AG09309 (cell line): ENCODE measurements at places on chromosomes 12 and 14.
A peak's percentile ranks its signal among the peaks of the same experiment; 100 is the strongest.

DNA sequence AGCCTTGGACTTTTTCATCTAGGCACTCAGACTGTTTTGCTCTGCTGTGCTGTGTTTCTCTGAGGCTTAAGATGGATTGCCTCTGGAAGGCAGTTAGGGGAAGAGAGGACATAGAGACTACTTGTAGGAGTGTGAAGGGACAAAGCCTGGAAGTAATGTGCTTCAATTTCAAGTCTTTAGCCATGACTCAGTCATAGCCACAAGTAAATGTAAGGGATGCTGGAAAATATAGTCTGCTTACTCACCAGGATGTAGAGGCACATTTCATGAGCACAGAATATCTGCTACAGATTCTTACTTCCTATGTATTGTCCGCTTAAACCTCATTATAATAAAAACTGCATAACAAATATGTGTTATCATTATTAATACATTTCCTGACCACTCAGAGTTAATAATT is 794.3 kb upstream of the NOVA1 start:
- DNase-seq = no peak

DNA sequence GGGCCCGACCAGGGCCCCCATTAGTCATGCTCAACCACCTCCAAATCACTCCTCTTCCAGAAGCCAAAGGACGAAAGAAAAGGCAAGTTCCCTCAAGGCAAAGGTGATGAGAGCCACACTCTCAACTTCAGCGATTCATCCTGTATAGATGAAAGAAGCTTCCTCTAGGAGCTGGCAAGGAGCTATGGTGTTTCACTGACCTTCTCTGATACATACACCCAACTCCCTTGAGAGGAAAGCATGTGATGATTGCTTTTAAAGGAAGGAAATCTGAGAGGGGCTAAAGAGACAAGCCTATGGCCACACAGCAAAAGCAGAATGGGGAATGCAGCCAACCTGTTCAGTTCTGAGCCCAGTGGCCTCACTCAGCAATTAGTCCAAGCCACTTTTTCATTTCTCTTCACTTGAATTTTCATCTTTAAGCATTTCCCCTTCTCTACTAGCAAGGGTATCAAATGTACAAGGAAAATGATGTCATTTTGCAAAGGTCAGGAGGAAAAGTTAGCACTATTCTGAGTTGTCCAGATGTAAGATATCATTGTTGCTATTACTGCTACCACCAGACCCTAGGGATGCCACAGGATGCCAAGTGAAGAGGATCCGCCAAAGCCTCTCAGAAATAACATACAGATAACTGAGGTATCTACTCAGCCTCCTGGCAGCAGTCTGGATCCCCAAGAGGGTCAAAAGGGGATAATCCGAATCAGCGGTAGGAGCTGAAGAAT is 82.5 kb downstream of the MAP3K9 start:
- DNase-seq = no peak

- DNase-seq = no peak
Measured at GRCh38 chr14:31388687-31389413, 31.5 kb downstream of the HEATR5A start.

GRCh38 chr12:182381-182892 is 31.5 kb downstream of the SLC6A12 start:
- DNase-seq = no peak

GRCh38 chr12:12482959-12483358 is 79.7 kb downstream of the DUSP16 start:
- DNase-seq = no peak

GRCh38 chr12:88235183-88235833 is 93.2 kb downstream of the TMTC3 start:
- DNase-seq = no peak

GRCh38 chr12:63940310-63941005 is 96.0 kb downstream of the SRGAP1 start:
- no peak for DNase-seq

DNA sequence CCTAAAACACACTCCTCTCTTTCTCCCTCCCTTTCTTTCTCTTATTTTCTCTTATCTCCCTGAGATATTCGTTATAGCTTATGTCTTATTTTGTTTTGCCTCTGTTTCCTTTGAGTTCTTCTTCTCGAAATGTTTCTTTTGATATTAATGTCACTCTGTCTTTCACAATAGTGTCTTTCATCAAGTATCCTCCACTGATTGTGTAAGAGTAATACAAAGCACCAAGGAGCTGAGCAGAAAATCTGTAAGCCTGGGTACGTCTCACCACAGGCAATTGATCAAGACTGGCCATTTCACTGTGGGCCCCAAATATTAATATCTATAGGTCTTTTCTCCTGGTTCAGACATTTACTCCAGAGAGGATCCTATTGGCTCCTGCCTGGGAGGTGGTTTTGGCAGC is 4.8 kb upstream of the LYZ start:
- DNase-seq = no peak

- DNase-seq = peak; percentile 8
Measured at GRCh38 chr12:79844693-79845092, 90.2 kb downstream of the PPP1R12A start.

DNA sequence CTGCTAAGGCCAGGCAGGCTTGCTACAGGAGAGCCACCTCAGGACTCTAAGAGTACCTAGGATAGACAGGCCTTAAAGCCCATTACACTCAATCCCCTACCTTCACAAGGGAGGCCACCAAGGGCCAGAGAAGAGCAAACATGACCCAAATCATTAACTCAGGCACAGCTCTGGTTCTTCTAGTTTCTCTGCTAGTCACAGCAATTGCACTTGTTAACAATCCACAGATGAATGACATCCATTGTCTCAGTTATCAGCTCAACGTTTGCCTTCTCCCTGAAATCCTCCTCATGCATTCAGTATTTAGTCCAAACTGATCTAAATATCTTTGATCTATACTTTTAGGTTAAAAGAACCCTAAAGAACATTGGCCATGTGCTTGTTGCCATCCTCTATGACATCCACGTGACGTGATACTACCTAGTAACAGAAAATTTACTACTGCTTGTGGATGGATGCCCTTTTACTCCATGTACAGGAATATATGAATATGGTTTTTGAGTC is 164.5 kb downstream of the STXBP6 start:
- no peak for DNase-seq

DNA sequence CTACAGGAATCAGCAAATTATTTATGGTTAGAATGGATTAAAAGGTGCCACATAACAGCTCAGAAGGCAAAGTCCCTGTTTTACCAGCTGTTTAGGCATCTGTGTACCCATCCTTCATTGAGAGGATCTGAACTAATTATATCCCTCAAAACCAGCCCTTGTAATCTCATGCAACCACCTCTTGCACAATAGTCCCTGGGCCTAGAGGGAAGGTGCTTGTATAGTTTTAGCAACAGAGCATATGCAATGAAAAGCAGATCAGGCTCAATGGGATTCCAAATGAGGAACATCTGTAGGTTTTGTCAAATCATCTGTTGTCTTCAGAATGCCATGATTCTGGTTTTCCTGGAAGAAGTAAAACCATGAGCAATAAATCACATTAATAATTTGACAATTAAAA is 26.0 kb upstream of the GLIPR1L2 start:
- DNase-seq = peak; percentile 63

- DNase-seq = no peak
Measured at GRCh38 chr12:95857156-95857555, 1.6 kb upstream of the SNRPF start.

GRCh38 chr12:91685917-91686316 is 459.7 kb downstream of the BTG1 start:
- peak; percentile 21 for DNase-seq

DNA sequence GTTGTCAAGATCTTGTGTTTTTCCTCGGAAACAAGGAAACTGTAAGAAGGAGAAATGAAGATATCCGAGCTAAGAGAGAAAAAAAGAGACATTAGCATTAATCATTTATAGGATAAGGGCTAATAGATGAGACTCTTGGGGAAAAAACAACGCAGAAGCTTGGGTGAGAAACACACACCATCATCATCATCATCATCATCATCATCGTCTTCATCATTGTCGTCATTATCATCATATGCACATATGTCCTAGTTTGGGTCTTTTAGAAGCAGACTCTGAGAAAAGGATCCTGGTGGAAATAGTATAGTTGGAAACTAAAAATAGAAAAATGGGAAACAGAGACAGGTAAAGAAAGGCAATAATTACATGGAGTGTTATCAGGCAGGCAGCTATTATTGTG is 95.9 kb downstream of the PAH start:
- no peak for DNase-seq

DNA sequence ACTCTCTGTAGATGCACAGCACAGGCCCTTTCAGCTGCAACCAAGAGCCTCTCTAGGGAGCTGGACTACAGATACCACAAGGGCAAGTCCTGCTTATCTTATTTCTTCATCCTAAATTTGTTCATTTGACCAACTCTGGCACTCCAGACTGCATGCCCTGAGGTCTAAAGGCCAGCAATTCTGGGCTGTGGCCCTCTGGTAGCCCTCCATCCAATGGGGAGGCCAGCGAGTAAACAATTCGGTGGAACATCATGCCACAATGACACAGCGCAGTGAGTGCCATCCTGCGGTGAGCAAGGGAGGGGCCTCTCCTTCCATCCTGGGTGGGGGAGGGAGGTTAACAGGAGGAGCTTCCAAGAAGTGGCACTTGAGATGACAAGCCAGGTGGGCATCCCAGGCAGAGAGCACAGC is 652 bp upstream of the SELPLG start:
- DNase-seq = no peak

DNA sequence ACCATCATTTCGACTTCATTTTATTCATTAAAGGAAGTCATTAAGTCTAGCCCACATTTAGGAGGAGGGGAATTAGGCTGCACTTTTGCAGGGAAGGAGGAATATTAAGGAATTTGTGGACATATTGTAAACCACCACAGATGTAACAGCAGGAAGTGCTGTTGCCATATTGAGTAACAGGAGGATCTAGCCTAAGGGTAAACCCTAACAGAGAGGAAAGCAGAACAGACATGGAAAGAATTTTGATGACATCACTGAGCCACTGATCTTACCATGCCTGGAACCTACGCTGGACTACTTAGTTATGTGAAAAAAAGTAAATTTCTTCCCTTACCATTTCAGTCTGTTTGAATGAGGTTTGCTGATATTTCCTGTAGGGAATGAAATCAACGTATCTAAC is 100.7 kb upstream of the ATF7IP start:
- DNase-seq = no peak

- no peak for DNase-seq
Measured at GRCh38 chr14:75518625-75519024, 3.6 kb upstream of the BATF start.

DNA sequence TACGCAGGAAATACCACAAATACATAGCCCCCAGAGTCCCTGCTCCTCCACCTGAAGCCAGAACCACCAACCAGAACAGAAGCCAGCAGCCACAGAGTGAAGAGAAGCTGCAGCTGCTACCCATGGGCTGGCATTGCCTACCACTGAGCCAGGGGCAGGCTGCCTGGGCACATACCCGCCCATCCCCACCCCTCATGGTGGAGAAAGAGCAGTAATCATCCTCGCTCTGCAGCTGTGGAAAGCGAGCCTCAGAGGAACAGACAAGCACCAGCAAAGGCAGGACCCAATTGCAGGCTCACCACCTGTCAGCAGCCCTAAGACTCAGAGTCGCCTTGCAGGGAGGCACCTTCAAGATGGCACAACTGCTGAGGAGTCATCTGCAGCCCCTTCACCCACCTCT is 11.2 kb upstream of the CD9 start:
- no peak for DNase-seq

GRCh38 chr12:68034567-68034966 is 45.3 kb downstream of the IFNG-AS1 start:
- DNase-seq = no peak

DNA sequence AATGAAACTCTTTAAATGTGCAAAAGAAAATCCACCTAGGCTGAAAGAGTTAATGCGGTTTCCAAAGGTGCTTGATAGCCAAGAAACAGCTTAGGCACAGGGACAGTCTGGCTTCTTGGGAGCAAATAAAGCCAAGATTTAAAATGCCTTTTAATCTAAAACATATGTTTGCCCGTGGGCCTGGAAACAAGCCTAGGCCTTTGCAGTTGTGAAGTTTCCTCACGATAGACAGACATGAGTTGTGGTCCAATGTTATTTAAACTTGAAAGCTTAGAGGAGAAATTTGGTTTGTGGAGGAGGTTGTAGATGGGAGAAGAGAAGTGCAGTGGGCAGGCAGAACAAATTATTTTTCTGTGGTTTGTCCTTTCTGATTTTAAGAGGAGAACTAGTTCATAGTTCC is 29.8 kb downstream of the PROX2 start:
- peak; percentile 64 for DNase-seq

- DNase-seq = no peak
Measured at GRCh38 chr12:10741845-10742244, 18.7 kb upstream of the YBX3 start.

GRCh38 chr14:89794096-89794495 is 160.4 kb downstream of the EFCAB11 start:
- no peak for DNase-seq

DNA sequence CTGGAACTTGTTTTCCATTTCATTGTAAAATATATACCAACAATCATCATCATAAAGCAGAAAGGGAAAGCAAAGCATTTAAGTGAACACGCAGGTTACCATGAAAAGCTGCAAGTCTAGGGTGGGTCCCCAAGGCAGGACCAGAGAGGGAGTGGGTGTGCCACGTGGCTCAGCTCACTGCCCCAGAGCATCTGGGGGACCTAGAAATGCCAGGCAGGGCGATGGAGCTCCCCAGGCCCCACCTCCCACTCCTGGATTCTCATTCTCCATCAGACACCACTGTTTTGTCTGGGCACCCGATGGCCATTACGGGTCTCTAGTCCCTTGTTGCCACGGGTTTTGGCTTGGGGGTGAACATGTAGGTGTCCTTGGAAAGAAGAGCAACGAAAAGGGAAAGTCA is 34.7 kb downstream of the BCL11B start:
- no peak for DNase-seq

DNA sequence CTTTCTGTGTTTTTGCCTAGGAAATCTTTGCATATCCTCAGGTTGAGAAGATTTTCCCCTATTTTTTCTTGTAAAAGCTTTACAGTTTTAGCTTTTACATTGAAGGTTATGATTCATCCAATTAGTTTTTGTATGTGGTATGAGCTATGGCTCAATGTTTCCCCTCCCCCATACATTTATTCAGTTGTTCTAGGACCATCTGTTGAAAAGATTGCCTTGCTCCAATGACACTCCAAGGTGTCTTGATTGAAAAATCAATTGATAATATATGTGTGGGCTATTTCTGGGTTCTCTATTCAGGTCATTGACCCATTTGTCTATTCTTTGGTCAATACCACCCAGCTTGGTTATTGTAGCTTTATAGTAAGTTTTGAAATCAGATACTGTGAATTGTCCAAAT is 42.6 kb downstream of the LRTM2 start:
- no peak for DNase-seq

- no peak for DNase-seq
Measured at GRCh38 chr12:58342736-58343135, 401.4 kb downstream of the ATP23 start.

DNA sequence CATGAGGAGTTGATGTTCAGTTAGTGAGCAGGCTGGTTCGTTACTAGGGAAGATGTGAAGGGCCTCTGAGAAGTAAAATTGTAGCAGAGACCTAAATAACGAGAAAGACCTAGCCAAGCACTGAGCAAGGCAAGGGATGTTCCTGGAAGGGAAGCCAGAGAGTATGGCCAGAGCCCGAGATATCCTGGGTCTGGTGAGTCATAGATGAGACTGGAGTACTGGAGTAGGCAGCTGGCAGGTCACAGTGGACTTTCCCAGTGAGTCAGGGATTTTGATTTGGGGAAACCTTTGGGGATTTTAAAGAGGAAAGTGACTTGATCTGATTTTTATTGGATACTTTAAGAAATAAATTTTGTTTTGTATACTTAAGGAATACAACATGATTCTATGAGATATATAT is 369.0 kb downstream of the DIO2 start:
- DNase-seq = peak; percentile 46
